Activated T-helper 17 cell treated with anti-CD3 and anti-CD28 coated beads, Interleukin-2, amount 50 U/mL, for 72 hours (primary cell): ENCODE measurements at places on chromosomes 7 and 10. TPM values are rescaled to one million over a fixed set of nuclear protein-coding genes. Genes with fewer than 3 reads are reported as not detected.

Gene ATOH7
- not detected for total RNA-seq

Gene LEP
- not detected for total RNA-seq

Gene SORBS1
- total RNA-seq = 3.4 TPM

Gene CLCN1
- 0.11 TPM for total RNA-seq

Gene PON3
- not detected for total RNA-seq

Gene CRHR2
- total RNA-seq = not detected

Gene AKR1D1
- not detected for total RNA-seq

Gene MEIG1
- not detected for total RNA-seq

Gene ACTR3C
- total RNA-seq = 9.4 TPM

Gene TUBAL3
- not detected for total RNA-seq

Gene EFCAB10
- total RNA-seq = not detected

Gene LRRN3
- 30.4 TPM for total RNA-seq

Gene SRRM3
- total RNA-seq = not detected

Gene EIF5AL1
- total RNA-seq = not detected

Gene NDUFB8
- 350 TPM for total RNA-seq

Gene MOGAT3
- not detected for total RNA-seq

Gene GRM3
- not detected for total RNA-seq

Gene PRPS1L1
- total RNA-seq = not detected

Gene ANKRD1
- total RNA-seq = not detected

Gene CYP3A5
- total RNA-seq = not detected

Gene PIK3AP1
- total RNA-seq = 6.6 TPM

Gene LRGUK
- 0.30 TPM for total RNA-seq

Gene CDK14
- total RNA-seq = 0.04 TPM

Gene PAPOLB
- total RNA-seq = not detected

Gene MYO3A
- total RNA-seq = not detected

Gene ERVW-1
- not detected for total RNA-seq

Gene IRF5
- total RNA-seq = 25.4 TPM

Gene OR2A5
- total RNA-seq = not detected

Gene LRIT2
- total RNA-seq = not detected

Gene EBLN1
- not detected for total RNA-seq

Gene CAV2
- not detected for total RNA-seq

Gene ENTPD1
- 4.5 TPM for total RNA-seq

Gene CLIP2
- total RNA-seq = 0.93 TPM

Gene SEPTIN14
- total RNA-seq = not detected

Gene OR13A1
- not detected for total RNA-seq

Gene ASIC3
- total RNA-seq = 9.0 TPM

Gene RSBN1L
- total RNA-seq = 15.1 TPM

Gene BMI1
- 61.4 TPM for total RNA-seq

Gene TSPAN15
- 12.7 TPM for total RNA-seq

Gene PLAU
- 0.67 TPM for total RNA-seq

Gene MSS51
- 7.3 TPM for total RNA-seq

Gene SLC16A9
- total RNA-seq = 2.2 TPM

Gene PNLIPRP3
- total RNA-seq = not detected

Gene CALY
- not detected for total RNA-seq

Gene DNMBP
- total RNA-seq = 3.0 TPM

Gene IL6
- 2.1 TPM for total RNA-seq

Gene FMC1
- total RNA-seq = 3.0 TPM

Gene ADCY1
- total RNA-seq = 1.6 TPM

Gene AGR3
- total RNA-seq = not detected

Gene PNLIP
- not detected for total RNA-seq

Gene DPCD
- total RNA-seq = 19.2 TPM

Gene SNCG
- total RNA-seq = not detected
